ENCODE measurements at places on chromosomes 7 and 10.

GRCh38 chr7:150406312-150406566, 27.1 kb downstream of the ZNF775 start:
- no peak for DNase-seq

DNA sequence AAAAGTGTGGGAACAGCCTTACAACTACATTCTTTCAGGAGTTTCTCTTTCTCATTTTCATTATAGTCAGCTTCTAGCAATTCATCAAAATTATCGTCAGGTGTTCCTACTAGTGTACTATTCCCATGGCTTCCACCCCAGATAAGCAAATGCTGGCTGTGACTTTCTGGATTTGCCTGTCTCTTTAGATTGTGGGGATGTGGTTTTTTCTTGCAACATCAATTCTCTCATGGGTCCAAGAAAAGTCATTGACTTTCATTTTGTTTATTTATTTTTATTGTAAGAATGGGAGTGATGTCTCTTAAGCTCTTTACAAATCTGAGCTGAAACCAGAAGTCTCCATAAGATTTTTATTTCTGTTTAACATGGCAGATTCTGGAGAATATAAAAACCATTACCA, 349.7 kb upstream of the SEMA3C start:
- no peak for DNase-seq

GRCh38 chr7:73448609-73449008, 15.0 kb downstream of the FZD9 start:
- DNase-seq = no peak

DNA sequence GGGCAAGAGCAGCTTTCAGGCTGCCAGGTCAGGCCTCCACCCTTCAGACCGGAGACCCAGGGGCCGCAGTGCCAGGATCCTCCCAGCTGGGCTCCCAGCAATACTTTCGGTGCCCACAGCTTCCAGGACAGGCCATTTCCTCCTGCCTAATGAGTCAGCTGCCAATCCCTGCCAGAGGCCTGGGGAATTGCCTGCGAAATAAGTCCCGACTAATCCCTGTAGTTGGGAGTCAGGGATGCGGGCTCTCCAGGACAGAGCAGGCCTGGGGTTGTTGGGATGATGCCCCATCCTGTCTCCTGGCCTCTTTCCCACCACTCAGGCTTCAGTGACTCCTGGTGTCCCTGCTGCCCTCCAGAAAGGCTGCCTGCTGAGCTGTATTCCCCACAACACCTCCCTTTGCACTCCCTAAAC, 143.5 kb upstream of the UNC5B start:
- DNase-seq = no peak

DNA sequence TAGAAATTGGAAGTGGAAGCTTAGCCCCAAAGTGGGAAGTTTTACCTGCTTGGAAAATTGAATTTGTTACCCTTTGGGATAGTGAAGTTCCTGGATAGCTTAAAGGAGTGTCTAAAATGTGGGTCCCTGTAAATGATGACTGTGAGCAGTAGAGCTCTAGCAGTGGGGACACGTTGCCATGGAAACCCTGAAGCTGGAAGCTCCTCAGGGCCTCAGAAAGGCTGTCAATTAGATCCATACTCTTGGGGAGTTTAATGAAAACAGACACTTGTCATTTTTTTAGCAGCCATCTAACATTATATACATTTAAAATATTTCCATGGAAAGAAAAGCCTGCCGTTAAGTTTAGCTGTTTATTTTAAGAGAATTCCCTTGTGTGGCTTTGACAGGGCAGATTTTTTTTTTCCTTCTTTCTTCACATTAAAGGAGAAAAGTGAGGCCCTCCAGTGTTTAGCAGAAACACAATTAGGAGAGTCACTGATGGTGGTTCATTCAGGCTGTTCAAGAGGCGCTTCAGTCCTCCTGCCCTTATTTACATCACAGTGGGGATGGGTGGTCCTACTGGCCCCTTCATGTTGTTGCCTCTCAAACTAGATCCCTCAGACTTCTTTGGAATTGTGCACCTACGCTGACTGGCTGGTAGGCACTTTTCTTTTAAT, 518.4 kb downstream of the CCSER2 start:
- no peak for DNase-seq

- DNase-seq = no peak
These were observed 150.7 kb upstream of the RSU1 start for GRCh38 chr10:16967866-16968415.

GRCh38 chr10:102159051-102159597, 6.9 kb downstream of the NOLC1 start:
- no peak for DNase-seq

GRCh38 chr7:8060241-8060640, 91.6 kb downstream of the GLCCI1 start:
- no peak for DNase-seq

DNA sequence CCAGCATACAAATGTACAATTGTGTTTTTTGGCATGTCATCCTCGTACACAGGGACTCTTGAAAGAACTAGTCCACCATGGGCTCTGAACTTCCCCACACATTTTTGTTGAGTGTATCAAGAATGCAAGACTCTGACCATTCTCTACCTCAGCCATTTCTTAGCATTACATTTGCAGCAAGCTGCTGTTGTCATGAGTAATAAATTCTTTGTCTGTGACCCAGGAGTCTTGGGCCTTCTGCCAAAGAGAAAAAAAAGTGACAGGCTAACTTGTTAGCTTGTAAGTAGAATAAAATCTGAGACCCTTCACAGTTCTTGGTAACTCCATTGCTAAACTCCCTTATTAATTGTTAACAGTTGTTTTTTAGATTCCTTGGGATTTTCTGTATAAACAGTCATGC, 542.3 kb upstream of the MBL2 start:
- DNase-seq = no peak
